ENCODE measurements at places on chromosomes 2 and 18. TPM values are rescaled to one million over a fixed set of nuclear protein-coding genes. Genes with fewer than 3 reads are reported as not detected.

The UPP2 gene
- not detected for total RNA-seq

The RAMP1 gene
- total RNA-seq, result 0.60 TPM

The HK2 gene
- 54.5 TPM for total RNA-seq

DNA sequence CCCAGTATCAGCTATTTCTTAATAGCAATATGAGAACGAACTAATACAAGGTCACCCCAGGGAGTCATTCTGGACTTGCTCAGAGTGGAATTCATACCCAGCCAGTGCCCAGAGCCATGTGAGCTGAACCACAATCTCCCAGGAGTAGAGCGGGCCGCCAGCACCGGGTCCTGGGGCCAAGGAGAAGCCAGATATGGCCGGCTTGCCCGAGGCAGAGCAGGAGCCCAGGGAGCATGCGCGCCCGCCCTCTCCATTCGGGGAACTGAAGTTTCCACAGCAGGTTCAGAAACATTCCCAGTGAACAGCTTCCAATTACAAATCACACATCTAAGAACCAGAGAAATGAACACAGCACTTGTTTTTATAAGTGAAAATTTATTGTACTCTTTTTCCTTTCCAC is 37.5 kb downstream of the EIPR1 start:
- H3K27ac ChIP-seq, result no peak overlapping the region
- no peaks in the 10 kb centered on the region for H3K27me3 ChIP-seq
- DNase-seq, result no peak
- no peaks in the 10 kb centered on the region for H3K36me3 ChIP-seq
- no peaks in the 10 kb centered on the region for H3K4me1 ChIP-seq
- H3K4me3 ChIP-seq, result no peak overlapping the region

DNA sequence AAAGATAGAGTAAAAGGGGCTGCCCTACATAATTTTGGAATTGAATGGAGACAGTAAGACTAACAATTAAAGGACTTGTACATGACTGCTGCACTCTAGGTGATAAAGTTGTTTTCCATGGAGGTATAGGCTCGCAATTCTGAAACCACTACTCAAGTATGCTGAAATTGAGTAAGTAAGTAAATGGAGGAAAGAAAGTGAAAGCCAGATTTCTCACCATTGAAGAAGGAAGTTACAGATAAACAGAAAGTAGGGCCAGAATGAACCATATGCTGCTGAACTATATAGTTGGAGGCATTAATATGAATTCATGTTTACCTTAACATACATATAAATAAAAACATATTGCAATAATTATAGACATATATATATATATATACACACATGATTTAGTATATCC is 225.7 kb upstream of the ST6GAL2 start:
- no peak overlapping the region for H3K27ac ChIP-seq
- no peaks in the 10 kb centered on the region for H3K36me3 ChIP-seq
- H3K27me3 ChIP-seq, result no peaks in the 10 kb centered on the region
- no peak overlapping the region for H3K4me3 ChIP-seq
- DNase-seq, result no peak

GRCh38 chr2:217437290-217437870 is 565.4 kb downstream of the TNS1 start:
- H3K36me3 ChIP-seq, result no peaks in the 10 kb centered on the region
- no peaks in the 10 kb centered on the region for H3K4me1 ChIP-seq
- no peak overlapping the region for H3K27ac ChIP-seq
- no peak overlapping the region for H3K4me3 ChIP-seq
- DNase-seq, result no peak
